ENCODE measurements at places on chromosomes 6 and 20.

DNA sequence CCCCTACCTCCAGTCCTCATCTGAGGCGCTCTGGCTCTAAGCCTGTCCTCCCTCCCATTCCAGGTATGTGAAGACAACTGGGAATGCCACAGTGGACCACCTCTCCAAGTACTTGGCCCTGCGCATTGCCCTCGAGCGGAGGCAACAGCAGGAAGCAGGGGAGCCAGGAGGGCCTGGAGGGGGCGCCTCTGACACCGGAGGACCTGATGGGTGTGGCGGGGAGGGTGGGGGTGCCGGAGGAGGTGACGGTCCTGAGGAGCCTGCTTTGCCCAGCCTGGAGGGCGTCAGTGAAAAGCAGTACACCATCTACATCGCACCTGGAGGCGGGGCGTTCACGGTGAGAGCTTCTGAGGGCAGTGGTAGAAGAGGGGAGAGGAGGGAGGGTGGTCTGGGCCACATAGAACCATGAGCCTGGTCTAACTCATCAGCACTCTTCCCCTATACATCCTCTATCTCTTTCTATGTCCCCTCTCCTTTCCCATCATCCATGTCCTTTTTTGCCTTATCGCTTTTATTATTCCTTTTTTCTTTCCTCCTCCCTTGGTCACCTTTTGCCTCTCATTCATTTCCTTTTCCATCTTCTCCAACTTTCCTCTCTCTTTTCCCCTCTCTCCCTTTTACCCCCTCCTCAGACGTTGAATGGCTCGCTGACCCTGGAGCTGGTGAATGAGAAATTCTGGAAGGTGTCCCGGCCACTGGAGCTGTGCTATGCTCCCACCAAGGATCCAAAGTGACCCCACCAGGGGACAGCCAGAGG is 3.5 kb downstream of the RING1 start:
- no peak for DNase-seq

- DNase-seq, result no peak
Observed at GRCh38 chr6:9458424-9458823, 956.5 kb downstream of the TFAP2A start.

- DNase-seq, result no peak
Observed at GRCh38 chr6:148470606-148471465, 128.2 kb downstream of the SASH1 start.

DNA sequence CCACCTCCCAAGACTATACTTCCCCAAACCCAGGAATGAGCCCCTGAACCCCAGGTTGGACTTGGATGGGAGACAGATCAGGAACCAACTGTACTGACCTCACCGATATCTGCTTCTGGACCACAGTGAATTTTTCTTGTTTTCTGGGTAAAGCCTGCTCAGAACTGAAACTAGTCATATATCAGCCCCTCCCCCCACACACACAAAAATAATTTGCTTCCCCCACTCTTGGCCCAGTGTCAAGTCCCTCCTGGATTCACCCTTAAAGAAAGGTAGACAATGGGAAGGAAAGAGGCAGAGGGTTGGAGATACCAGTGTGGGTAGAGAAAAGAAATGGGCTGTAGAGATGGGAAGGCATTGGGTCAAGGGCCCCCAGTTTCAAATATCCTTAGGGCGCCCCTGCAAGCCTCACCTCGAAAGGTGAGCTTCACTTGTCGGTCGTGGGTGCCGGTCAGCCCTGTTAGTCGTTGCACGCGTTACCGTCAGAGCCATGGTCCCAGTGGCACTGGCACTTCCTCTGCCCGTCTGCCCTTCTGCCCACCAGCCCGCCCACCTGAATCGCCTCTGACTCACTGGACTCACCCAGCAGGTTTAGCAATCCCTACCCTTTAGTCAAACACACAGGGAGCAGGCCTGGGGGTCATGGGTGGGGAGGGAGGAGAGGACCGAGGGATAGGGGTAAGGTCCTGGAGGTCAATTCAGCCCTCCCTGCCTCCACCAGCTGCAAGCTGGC is 8.5 kb upstream of the SPAG4 start:
- DNase-seq, result no peak

- DNase-seq, result no peak
Observed at GRCh38 chr20:32457479-32457986, 99.4 kb downstream of the ASXL1 start.

GRCh38 chr6:143734641-143735063 is 56.9 kb downstream of the PHACTR2 start:
- DNase-seq, result no peak

DNA sequence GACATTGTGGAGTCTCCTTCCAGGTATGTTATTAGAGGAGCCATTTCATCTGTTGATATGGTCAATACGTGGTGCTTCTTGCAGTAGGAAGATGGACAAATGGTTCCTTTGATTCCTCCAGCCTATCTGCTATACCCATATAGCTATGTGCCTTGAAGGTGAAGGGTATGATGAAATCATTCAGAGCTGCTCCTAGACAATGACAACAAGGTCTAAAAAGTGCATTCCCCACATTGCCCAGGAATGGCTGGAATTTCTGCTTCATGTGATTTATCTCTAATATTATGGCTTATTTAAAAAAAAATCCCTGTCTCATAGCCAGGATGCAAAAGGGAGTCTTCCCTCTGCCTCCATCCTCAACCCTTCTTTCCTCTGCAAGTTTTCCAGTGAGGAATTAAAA is 14.1 kb downstream of the DAAM2 start:
- DNase-seq, result no peak

GRCh38 chr6:45514454-45515230 is 136.9 kb upstream of the SUPT3H start:
- no peak for DNase-seq

DNA sequence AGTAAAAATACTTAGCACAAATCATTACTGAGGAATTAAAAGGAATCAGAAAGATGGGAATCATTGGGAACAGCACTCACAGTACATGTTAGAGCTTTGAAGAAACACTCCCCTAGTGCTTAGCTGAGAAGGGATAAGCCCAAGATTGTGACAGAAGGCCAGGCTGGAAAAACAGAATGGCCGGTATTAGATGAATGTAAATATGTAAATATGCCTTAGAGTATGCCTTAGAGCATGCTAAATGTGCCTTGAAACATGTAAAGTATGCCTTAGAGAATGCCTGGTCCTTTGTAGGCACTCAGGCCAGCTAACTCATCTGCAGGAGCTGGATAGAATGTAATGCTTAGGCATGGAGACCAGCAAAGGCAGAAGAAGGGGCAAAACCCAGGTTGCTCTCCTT is 10.6 kb upstream of the TENT5A start:
- DNase-seq, result no peak

DNA sequence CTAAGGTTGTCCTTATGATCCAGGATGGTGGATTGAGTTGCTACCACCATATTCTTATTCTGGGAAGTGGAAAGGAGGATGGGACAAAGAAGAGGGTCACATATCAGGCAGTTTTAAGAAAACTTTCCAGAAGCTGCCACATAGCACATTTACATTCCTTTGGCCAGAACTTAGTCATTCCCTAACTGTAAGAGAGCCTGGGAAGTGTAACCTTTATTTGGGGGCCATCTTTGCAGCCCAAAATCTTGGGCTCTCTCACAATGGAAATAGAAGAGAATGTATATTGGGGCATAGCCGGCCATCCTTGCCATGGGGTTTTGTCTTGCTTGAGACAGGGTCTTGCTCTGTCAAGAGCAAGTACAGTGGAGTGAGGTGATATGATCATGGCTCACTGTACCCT is 8.4 kb downstream of the ZNF341 start:
- DNase-seq, result no peak

DNA sequence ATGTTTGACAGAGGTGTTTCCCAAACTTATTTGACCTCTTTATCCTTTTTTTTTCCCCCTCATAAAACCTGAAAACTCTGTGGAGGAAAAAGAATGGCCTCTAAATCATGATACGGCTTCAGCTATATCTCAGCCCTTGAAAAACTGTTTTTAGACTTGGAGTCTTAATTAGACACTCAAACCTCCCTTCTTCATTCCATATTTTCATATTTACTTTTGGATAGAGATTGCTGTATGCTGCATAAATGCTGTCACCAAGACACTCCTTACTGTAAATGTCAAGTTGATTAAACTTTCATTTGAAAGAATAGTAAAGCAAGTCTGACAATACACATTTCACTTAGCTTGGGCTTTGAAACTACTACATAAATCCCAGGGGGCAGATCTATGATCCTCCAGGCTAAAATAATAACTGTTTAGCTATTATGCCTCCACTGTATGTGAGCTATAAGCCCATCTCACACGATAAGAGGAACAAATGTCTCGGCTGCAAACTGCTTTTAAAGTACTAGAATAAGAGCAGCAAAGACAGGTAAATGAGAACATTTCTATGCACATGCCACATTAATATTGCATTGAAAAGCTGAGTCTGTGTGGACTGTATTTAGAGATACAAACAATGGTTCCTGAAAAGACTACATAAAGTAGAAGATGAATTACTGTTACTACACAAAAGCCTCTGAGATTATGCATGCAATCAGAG is 141.3 kb upstream of the HMGN3 start:
- no peak for DNase-seq

DNA sequence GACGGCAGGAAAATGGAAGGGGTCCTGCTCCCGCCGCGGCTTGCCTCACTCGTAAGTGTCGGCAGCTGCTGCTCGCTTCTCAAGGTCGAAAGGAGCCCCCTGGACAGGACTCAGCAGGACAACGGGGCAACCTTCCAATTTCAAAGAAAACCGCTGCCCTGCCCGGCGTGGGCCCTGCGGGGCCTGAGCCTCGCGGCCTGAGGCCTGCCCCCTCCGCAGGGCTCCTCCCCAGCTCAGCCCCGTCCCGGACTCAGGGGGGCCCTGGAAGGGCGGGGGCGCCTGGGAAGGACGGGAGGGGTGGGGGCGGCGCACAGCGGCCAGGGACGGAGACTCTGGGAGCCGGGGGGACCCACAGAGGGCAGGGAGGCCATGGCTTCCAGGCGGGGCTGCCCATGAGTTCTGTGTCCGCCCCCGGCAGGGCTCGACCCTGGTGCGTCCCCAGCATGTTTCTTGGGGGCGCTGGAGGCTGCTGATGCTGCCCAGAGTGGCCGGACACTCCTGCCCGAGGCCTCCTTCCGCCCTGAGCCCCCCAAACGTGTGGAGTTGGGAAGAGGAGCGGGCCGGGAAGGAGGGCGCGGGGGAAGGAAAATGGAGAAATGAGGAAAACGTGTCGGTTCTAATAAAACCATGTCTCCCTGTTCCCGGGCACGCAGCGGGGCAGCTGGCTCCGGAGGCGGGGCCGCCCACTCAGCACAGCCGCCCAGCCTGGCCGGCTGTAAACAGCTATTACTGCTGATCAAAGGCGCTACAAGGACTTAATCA is 114.6 kb downstream of the DLL1 start:
- no peak for DNase-seq

Measured in stimulated activated CD8-positive, alpha-beta memory T cell treated with anti-CD3 and anti-CD28 coated beads, Interleukin-7, amount 100 ng/mL, for 1 hour (primary cell).